ENCODE measurements at places on chromosomes 2 and 18. TPM values are rescaled to one million over a fixed set of nuclear protein-coding genes. Genes with fewer than 3 reads are reported as not detected.

GRCh38 chr2:183038341-183039300 is at the start of gene NCKAP1:
Gene NCKAP1 (minus strand): TSS chr2:183038457. CDS start chr2:183038099, 358 bp downstream.
- peak; percentile 95 for DNase-seq

GRCh38 chr18:68035774-68036522 is 519.4 kb upstream of the DSEL start:
- DNase-seq: peak; percentile 22

GRCh38 chr2:171348056-171348455 is 85.7 kb downstream of the METTL8 start:
- no peak for DNase-seq

DNA sequence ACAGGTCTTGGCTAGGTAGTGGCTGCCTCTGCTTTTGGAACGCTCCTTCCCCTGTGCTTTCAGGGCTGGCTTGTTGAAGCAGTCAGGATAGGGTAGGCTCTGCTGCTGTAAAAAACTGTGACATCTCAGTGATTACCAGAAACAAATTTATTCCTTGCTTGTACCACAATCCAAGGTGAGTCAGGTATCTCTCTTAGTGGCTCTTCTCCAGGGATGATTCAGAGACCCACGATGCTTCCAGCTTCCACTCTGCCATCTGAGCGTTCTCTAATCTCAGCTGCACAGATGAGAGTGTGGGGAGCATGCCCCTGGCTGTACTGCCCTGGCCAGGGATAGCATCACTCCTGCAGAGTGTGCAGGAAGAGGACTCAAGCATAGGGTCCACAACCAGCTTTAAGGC is 174.9 kb downstream of the VAPA start:
- DNase-seq: no peak

- DNase-seq: peak; percentile 15
Measured at GRCh38 chr2:39530411-39530866, 93.4 kb upstream of the MAP4K3 start.

- no peak for DNase-seq
Measured at GRCh38 chr2:241858206-241859016, at the start of gene PDCD1. Gene PDCD1 (minus strand): TSS chr2:241858894. CDS start chr2:241858838, 56 bp downstream.

DNA sequence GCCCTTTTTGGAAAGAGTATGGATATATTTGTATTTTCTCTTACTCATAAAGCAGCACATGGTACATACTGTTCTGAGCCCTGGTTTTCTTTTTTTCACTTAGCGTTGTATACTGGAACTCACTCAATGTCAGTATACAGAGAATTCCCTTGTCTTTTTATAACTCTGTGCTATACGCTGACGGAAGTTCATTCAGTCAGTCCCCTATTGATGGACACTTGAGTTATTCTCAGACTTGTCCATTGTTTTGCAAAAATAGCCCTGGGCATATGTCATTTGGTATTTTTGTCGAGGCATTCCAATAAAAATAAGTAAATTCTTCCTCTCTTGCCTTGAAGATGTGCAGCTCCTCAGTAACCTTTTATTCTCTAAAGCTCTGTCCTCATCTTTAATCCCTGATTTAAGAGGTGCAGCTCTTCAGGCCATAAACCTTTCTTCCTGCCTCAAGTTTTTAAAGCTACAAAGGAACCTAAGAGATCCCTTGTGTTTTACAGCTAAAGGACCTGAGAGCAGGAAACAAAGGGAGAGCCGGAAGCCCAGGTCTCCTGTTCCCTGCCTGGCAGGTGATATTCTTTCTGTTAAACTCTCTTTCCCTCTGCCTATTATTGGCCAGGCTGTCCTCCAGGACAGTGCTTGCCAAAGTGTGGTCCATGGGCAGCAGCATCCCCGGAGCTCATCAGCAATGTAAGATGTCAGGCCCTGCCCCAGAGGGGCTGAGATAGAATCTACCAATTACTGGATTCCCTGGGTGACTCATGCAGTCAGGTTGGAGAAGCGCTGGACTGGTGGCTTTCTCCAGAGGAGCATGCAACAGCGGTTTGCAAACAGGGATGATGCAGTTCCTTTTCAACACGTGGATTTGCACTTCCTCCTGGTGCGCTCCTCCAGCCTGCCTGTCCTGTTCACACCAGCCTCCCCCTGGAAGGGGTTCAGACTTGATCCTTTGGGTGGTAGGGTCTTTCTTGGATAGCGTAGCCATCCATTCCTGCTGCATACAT is 158.0 kb downstream of the NEDD4L start:
- DNase-seq: no peak

DNA sequence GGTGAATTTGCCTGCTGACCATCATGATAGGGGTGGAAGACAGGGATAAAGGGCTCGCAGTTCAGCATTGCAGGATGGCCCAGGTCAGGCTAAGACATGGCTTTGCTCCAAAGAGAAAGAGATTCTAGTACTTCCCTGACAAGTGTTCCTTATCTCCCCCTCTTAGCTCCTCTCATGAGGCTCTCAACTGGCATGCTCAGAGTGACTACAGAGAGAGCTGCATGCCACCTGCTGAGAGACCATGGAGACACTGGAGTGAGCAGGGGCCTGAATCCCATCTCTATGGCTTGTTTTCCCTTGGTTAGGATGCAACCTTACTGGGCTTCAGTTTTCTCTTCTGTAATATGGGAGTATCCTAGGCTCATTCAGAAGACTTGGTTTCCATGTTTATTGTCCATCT is 94.3 kb downstream of the ARHGAP15 start:
- DNase-seq: no peak

SPR gene
- total RNA-seq: 8.4 TPM

CNDP1 gene
- total RNA-seq: not detected

TMEM131 gene
- 60.6 TPM for total RNA-seq

TCF4 gene
- 301 TPM for total RNA-seq

ESPNL gene
- 1.0 TPM for total RNA-seq

SFTPB gene
- total RNA-seq: 21.7 TPM

ATOH8 gene
- 15.7 TPM for total RNA-seq

LOXHD1 gene
- 3.4 TPM for total RNA-seq
